Stimulated activated CD8-positive, alpha-beta memory T cell treated with anti-CD3 and anti-CD28 coated beads, Interleukin-7, amount 100 ng/mL, for 24 hours (primary cell): ENCODE measurements at places on chromosomes 6 and 20.

DNA sequence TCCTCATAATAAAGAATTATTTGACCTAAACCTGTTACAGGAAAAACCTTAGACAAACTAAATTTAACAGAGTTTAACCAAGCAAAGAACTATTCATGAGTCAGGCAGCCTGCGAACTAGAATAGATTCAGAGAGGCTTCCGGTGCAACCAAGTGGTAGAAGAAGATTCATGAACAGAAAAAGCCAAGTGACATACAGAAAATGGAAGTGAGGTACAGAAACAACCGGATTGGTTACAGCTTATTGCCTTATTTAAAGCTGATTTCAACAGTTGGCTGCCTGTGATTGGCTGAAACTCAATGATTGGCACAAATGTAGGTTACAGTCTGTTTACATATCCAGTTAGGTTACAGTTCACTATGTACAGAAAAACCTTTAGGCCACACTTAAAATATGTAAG, 10.1 kb downstream of the PPP1R3G start:
- DNase-seq, result no peak

DNA sequence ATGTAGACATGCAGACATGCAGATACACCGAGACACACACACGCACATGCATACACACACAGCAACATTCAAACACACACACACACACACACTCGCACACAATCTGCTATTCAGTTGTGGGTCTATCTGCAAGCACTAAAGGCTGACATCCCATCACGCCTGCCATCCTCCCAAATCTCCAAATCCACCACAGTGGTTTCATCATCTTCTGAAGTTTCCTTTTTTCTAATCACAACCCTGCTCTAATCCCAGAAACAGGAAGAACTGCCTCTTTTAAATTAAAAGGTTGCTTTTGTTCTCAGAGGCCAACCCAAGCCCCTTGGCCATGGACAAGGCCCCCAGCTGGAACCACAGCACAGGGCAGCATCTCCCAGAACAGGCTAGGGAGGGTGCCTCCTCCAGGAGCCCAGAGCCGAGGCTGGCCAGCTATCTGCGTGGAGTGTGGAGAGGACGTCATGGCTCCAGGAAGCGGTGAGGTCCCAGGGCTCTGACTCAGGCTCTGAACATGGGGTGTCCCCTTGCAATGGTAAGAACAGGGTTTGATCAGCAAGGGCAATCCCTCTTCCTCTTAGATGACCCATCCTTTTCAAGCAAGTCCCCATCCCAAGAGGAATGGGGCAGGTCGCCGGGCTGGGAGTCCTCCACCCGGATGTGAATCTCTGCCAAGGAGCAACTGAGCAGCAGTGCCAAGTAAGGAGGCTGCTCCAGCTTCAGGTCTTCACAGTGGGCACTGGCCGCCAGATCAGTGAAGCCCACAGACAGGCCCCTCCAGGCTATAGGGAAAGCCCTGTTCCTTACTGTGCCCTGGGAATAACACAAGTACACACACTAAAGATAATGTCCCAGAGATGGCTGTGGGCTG, 14.7 kb downstream of the FOXF2 start:
- no peak for DNase-seq

DNA sequence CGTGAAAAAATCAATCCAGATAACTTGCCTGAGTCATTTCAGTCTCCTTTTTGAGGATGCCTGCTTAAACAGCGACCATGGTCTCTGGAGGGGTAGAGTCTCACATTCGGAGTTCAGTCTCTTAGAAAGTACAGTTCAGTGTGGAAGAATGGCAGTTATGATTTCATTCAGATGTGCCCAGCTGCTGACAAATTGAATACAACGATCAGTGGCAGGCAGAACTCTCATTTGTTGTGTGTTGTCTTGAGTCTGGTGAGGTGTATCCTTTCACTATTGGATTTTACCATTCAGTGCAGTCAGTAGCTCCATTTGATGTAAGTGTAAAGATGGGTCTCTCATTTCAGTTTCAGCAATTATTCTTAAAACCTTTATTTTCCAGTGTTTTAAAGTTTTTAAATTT, 639 bp upstream of the TULP4 start:
- no peak for DNase-seq

DNA sequence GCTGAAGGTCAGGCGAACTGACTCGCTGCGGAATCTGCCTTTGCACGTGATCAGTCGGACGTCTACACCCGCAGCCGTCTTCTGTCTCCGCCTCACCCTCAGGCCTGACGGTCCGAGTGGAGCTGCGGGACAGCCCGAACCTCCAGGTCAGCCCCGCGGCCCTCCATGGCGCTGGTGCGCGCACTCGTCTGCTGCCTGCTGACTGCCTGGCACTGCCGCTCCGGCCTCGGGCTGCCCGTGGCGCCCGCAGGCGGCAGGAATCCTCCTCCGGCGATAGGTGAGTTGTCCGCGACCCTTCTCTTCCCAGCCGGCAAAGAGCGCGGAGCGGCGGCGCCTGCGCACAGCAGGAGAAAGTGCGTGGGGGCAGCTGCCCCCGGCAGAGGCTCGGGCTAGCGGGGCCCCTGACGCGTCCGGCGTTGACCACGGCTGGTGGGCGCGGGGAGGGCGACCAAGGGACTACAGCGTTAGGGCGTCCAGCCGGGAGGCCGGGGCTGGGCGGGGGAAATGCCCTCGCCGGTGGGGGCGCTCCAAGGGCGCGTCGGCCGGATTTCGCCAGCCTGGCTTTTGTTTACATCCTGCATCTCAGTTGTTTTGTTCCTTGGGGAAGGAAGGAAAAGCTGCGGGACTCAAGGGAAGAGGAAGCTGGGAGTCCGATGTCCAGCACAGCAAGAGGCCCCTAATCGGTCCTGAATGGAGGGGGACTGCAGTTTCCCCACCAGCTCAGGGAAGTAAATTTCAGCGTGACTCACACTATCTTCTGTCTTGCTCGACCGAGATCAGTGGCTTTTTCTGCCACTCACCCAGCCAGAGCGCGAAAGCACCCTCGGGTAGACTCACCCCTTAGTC, at the start of gene SMPDL3A:
Gene SMPDL3A (plus strand): TSS at position 77 of the 846 bp plus-strand sequence. CDS start 89 bp downstream, at position 166.
- no peak for DNase-seq
